ENCODE measurements at places on chromosomes 2 and 18.

- DNase-seq = peak; percentile 5
These were observed 26.1 kb upstream of the SPTBN1 start for GRCh38 chr2:54429811-54430551.

GRCh38 chr2:31202833-31203232, 14.5 kb downstream of the CAPN14 start:
- no peak for DNase-seq

GRCh38 chr2:233915128-233915527, 2.0 kb upstream of the TRPM8 start:
- DNase-seq = no peak

GRCh38 chr2:12429779-12430406, 286.8 kb upstream of the TRIB2 start:
- no peak for DNase-seq

DNA sequence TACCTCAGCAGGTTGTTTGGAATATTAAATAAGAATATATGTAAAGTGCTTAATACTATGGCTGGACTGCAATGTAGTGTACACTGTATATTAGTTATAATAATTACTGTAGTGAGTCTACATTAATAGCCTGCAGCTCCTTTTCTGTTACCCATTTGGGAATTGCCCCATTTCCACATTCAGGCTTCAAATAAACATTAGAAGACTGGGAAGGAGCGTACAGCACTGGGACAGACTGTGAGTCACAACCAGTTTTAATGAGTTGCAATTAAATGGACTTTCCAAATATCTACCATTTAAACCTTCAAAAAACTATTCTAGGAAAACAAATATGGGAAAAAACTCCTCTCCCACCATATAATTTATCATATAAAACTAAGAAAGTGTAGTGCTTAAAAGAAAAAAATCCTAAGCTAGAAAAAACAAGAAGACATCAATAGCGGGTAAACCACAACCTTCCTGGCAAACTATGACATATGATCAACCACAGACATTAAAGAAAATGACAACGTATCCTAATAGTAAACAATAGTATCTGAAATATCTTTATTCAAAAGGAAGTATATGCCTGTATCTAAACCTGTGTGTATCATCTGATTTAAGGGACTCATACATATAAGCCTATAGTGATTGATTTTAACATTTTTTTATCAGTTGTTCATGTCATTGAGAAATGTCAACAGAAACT, 86.1 kb downstream of the TRIP12 start:
- DNase-seq = no peak

- no peak for DNase-seq
These were observed 24.1 kb downstream of the CFLAR start for GRCh38 chr2:201139836-201140604.

DNA sequence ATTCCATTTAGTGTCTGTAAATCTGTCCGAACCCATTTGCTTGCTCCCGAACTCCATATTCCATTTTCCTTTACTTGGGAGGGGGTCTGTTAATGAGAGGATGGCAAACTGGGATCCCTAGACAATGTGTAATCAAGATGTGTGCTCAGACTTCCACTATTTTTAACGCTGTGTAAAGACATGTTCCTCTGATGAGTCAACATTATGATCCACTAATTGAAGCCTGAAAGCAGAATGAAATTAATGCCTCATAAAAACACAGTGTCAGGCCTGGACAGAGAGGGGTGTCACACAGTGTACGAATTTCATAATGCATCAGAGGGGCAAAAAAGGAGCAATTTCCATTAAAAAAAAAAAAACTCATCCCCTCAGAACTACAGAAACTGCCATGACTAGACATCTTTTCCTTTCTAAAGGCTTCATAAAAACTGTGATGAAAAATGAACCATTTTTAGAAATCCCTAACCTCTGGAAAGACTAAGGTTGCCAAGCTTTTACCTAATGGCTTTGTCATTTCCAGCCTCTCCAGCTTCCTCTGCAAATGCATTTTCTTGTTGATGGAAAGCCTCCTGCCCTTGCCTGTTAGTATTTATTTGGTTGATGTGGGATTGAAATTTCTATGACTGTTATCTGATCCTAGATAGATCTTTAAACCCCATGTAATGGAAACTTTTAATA, 209.2 kb upstream of the DCC start:
- no peak for DNase-seq

DNA sequence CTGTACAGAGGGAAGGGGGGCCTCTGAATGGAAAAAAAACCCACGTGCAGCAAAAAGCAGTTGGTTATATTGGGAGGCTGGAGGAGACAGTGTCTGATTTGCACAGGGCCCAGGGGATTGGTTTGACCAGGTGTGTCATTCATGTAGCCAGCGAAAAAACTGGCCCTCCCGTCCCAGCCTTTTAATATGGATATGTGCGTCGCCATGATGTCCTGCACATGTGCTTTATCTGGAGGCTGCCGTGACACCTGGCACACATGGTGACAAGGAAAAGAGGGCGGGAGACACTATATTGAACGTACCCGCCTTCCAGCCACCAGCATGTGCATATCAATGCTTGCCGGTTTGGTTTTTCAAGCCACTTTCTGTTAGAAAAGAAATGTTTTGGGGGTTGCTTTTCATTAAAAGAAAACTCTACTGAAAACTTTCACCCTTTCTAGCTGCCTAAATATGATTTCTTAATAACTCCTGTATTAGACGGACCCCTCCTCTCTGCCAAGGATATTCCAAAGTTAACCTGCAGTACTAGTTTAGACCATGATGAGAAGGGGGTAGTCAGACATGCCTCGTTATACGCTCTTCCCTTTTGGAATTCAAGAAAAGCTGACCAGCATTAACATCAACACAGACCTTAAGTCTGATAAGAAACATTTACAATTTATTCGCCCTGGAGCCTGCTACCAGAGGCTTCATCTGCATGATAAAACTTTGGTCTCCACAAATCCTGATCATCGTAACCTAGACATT, 16.2 kb downstream of the SLC25A52 start:
- no peak for DNase-seq

DNA sequence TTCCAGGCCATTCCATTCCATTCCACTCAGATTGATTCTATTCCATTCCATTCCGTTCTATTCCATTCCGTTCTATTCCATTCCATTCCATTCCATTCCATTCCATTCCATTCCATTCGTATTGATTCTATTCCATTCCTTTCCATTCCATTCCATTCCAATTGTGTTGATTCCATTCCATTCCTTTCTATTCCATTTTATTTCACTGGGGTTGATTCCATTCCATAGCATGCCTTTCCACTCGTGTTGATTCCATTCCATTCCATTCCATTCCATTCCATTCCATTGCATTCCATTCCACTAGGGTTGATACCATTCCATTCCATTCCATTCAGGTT, 1142.3 kb downstream of the RPIA start:
- no peak for DNase-seq

DNA sequence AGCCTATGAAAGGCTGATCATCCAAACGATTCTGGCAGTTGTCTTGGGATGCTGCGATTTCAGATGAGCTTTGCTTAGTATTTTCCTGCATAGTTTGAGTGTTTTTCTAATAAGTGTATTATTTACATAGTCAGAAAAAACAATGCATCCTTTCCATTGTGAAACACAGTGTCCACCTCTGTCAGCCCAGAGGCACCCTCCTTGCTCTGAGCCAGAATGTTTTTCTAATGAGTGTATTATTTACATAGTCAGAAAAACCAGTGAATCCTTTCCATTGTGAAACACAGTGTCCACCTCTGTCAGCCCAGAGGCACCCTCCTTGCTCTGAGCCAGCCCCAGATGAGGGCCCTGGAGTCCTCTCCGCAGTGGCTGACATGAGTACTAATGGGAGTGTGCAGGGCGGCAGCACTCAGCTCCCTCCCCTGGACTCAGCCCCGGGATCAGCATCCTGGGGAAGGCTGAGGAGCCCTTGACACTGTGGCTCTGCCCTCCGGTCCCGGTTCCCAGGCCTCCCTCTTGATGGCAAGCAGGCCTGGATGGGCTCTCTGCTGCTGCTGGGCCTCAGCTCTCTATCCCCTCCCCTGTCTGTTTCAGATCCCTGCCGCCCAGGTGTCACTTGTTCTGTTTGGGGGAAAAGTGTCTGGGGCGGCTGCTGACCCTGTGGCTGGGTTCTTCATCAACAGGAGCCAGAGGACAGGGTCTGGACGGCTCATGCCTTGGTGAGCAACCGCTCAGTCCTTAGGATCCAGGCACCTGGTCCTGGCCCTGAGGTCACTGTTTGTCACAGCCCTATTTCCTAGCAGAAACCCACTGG, 5.9 kb downstream of the MFSD2B start:
- DNase-seq = no peak

- peak; percentile 59 for DNase-seq
These were observed 79.0 kb downstream of the CIB4 start for GRCh38 chr2:26561918-26562810.

DNA sequence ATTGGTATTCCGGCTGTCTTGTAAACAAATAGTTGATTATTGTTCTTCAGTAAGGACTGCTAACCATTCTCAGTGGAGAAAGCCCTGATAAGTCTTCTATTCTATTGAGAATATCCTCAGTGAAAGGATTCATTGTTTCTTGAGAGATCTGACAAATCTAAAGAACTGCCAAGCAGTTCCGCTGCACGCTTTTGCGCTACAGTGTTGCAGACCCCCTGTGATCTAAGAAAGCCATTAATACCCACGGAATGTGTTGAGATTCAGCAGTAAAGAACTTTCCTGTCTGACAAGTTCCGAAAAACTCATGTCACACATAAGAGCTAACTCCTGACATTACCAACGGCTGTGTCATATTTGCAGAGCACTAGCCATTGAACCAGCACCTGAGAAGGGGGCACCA, 63.8 kb downstream of the ZNF236 start:
- DNase-seq = no peak

GRCh38 chr18:48371854-48372602, 37.2 kb downstream of the ZBTB7C start:
- no peak for DNase-seq
